Stimulated activated CD8-positive, alpha-beta memory T cell treated with anti-CD3 and anti-CD28 coated beads, Interleukin-7, amount 100 ng/mL, for 4 hours (primary cell): ENCODE measurements at places on chromosomes 5 and 9.

DNA sequence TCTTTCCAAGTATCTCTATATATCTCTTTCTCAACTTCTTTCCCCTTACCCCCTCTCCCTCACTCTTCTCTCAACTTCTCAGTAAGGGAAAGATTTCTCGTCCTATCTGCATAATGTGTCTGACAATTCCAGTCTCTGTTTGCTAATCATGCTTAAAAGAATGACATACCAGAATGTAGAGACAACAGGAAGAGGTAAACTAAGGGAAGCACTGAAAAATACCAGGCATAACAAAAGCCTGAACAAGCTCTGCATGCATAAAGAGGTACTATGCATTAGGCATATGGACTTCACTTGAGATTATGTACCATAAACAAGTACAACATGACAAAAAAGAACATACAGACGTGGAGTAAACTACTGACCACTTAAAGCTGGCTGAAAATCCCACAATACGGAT is 62.6 kb downstream of the SEMA5A start:
- no peak for DNase-seq

- DNase-seq, result no peak
Measured at GRCh38 chr9:2717385-2717784, at the start of gene KCNV2. TSS of gene KCNV2 (plus strand) at chr9:2717510. CDS start at chr9:2717740, 230 bp downstream.

- DNase-seq, result no peak
Measured at GRCh38 chr5:33276628-33276950, 164.2 kb upstream of the TARS1 start.

DNA sequence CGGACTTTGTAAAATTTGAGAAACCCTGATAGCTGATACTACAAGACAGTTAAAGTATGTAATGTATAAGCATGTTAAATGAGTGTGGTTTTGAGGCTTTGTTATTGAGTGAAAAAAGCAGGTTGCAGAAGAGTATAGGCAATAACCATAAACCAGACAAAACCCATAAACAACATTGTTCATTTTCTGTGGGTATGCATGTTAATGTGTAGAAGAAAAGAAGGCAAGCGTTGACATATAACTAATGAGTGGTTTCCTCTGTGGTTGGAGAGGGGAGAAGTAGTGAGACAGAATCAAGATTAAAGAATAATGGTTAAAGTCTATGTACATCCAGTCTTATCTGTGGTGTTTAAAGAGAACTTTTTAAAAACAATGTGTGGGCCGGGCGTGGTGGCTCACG is 26.2 kb downstream of the RAD23B start:
- no peak for DNase-seq

DNA sequence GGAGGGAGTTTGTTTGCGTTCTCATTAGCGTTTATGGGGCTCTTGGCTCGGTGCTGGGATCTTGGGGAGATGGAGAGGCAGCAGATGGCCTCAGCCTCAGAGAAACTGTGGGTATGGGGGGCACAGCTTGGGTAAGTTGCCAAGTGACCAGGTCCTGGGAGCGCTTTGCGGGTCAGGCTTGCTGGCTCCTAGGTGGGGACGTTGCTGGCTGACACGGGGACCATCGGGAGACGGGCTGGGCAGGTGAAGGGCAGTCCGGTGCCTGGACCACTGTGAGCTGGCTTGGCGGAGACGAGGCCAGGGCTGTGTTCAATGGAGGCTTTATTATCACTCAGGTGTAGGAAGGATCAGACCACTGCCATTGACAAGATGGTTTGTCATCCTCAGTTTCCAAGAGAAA is 30.0 kb downstream of the FGD3 start:
- no peak for DNase-seq

DNA sequence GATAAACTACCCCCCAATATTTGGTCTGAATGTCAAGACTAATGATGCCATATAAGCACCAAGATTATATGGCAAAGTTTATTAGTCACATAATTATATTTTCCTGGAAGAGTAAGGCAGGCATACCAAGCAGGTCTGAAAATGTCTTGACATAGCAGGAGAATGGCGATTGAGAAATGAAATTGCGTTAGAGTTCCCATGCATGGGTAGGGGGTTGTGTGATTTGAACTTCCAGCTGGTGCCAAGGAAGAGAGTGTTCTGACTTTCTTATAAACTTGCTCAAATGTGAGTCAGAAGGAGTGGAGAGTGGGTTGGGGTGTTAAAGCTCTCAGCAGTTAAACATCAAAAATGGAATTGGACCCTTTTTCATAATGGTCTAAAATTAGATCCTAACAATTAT is 1200.6 kb upstream of the ACO1 start:
- no peak for DNase-seq

DNA sequence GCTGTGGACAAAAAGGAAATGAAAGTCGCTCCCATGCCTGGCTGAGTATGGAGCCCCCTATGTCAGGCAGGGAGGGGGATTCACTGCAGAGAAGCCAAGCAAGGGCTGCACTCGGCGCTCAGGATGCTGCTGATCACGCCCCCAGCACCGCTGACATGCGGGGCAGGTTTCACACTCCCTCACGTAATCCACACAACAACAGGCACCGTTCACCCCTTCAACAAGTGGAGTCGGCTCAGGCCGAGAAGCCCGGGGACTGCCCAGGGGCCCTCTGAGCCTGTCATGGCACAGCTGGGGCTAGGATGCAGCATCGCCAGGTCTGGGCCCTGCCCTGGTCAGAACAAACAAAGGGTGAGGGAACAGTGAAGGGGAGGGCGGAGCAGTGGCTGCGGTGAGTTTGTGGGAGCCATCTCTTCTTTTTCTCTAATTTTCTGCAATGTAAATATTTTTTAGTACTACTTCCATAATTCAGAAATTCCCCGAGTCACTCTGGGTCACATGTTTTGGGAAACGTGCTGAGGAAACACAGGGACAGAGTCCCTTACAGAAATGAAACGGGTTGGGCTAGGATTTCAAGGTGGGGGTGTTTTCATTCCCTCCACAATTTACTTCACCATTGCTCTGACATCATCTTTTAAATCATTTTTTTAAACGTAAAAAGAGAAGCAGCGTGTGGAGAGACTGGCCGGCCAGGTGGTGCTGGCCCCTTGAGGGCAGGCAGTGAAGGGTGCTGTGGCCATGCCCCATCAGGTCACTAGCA is 49.8 kb downstream of the PRRT1B start:
- no peak for DNase-seq

DNA sequence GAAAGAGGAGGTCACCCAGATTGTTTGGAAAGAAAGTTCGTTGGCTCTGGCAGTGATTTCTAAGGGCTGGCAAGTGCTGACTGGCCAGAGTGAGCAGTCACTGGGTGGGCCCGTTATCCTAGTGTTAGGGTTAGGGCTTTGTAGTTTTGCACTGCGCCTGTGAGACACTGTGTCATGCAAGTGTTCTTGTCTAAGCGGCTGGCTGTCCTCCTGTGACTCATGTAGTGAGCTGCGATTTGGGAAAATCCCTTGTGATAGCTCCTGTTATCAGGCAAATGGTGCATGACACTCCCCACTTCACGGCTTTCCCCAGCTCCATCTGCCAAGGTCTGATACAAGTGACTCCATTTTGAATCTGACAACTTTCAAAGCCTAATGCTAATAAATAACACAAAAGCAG is 526.0 kb upstream of the ADAMTS16 start:
- no peak for DNase-seq

- DNase-seq, result no peak
Measured at GRCh38 chr9:105479846-105480245, 32.0 kb downstream of the FSD1L start.

DNA sequence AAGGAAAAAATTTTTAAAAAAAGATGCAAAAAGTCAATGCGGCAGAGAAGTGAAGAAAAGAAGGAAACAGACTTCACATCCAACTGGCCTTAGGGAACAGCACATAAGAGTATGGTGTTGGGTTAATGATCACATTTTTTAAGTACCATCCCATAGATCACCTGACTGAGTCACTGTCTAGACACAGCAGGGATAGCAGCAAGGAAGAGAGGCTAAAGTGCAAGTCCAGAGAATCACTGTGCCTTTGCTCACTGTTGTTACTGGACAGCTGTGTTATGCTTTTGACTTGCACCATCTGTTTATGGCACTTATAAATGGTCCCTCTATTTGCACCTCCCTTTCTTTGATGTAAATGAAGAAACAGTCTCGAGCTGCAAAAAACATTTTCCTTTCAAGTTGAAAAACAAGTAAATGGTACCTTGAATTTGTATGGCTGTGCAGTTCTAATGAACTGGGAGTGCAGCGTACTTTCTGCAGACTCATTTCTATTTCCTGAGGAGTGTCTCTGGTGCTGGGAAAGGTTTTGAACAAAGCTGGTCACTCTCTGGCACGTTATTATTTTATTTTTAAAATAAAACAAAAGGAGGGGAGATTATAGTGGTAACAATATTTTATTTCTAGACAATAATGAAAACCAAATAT is 84.2 kb downstream of the TRPM6 start:
- DNase-seq, result no peak

- DNase-seq, result no peak
Measured at GRCh38 chr5:97181856-97182545, 1.0 kb downstream of the RIOK2 start.

- DNase-seq, result no peak
Measured at GRCh38 chr5:78659114-78659513, 10.5 kb upstream of the LHFPL2 start.

GRCh38 chr5:177447066-177447610 is 524 bp downstream of the PRR7 start:
- no peak for DNase-seq

- no peak for DNase-seq
Measured at GRCh38 chr9:77816641-77817341, 168.7 kb upstream of the GNA14 start.

DNA sequence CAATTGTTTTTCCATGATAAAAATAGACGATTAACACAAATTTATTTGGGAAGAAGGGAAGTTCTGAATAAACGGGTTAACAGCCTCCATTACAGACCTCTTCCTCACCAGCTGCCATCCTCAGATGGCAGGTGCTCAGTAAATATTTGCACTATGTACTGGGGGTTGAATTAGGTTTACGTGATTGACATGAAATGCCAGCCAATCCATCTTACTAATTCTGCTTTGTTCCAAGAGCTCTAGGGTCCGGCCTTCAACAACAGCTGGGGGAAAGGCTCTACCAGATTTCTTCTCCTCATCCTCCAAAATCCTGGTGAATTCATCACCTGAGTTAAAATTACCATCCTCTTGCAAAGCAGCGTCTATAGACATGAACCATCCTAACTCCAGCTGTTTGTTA is 104.6 kb downstream of the MTX3 start:
- no peak for DNase-seq

GRCh38 chr9:6984941-6985578 is 227.3 kb downstream of the KDM4C start:
- DNase-seq, result no peak

DNA sequence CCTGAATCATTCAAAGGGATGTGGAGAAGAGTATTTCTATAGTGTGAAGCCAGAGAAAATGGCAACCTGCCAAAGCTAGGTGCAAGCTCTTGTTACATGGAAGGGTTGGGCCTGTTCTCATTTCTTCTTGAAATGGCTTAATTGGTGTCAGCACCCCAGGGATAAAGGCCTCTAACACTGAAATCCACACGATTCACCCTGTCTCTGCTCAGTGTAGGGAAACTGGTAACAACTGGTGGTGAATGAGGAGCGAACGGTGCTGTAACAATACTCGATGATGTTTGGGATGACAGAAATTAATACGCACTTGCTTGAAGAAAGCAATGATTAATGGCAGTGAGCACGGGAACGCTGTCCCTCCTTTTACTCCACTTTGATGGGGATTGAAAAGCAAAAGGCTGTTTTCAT is 16.2 kb downstream of the PBX3 start:
- no peak for DNase-seq

DNA sequence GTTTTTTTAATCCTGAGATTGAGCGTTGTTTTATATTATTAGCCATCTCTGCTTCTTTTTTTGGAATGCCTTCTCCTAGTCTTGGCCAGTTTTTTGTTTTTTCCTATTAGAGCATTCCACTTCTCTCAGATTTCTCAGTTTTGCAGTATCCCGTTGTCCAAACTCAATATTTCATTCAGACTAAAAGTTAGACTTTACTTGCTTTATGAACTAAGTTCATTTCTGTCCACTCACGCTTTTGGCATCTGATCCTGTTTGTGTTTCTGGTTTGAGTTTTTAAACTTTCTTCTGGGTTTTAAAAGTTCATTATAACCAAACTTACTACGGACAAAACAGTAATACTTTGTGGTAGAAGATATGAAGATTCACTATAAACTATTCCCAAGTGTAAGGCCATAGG is 288.3 kb upstream of the MPDZ start:
- DNase-seq, result no peak

DNA sequence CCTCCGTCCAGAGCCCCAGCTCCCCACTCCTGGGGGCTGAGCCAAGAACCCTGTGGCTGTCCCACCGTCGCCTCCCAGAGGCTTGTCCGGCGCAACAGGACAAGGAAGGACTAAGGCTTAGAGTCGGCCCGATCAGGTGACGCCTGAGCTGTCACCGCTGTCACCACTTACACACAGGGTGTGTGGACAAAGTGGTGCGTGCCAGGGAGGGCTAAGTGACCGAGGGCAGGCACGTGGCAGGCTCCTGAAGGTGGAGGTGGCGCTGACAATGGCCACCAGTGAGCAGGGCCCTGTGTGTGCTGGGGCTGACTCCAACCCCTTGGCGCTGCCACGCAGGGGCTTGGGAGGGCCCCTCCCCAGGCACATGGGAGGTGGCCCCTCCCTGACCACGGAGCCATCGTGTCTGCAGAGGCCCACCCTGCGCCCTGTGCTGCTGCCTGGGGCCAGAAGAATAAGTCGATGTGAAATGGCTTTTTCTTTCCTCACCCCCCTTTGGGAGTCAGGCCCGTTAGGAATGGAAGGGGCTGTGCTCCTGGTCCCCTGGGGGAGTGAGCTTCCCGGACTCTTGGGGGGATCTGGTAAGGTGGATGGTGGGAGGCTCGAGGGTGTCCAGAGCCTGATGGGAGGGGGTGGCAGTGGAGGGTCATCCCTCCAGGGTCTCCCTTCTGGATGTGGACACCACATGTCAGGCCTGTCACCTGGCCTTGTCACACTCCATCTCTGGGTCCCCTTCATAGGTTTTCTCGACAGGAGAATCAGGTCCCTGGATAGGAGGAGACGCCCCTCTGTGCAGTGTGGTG is 2.6 kb upstream of the GPSM1 start:
- DNase-seq, result no peak

DNA sequence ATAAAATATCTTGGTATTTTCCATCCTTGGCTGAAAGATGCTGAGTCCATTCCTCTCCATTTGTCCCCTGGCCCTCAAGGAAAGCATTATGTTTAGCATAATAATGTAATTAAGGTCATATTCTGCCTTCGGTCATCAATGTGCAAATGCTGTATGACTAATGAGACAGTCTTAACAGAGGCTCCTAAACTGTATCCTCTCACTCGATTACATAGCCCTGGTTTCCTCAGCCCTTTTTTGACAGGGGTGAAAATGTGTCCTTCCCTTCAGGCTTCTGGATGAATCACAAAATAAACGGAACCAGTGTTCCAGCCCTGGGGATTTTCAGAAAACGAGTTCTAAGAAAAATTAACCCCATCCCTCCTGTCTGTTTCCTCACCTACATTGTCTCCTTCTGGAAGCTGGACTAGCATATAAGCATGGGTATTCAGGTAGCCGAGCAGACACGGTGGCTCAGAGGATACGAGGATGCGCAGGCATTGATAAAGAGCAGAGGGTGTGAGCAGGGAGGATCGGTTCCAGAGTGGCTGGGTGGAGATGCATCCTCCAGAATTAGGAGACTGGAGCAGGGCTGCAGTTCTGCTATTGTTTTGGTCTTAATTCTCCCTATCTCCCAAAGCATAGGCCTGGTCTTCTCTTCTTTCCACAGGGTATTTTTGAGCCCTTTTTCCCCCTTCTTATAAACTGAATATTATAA is 742.9 kb downstream of the TLR4 start:
- no peak for DNase-seq
